Motor neuron (in vitro differentiated cells): ENCODE measurements at places on chromosomes 2 and 18.

- ATAC-seq: peak; percentile 9
Observed at GRCh38 chr2:30230497-30231211, 680 bp upstream of the LBH start.

GRCh38 chr18:34491719-34492118, 218.4 kb upstream of the DTNA start:
- ATAC-seq: no peak

DNA sequence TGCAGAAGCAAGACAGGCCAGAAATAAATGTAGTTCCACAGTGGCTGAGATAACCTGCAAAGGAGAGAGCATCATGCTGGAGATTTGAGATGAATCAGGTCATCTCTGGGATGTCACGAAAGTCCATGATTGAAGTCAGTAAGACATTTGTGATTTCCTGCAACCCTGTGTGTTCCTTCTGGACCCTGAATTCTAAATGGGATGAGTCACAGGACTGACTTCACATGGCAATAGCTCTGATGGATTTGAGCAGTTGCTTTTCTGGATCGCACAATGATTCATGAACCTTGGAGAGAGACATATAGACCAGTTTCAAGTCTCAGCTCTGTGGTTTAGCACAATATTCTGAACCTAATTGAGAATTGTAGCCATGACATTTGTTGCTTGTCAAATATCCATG, 102.9 kb downstream of the TSN start:
- ATAC-seq: peak; percentile 78

- no peak for ATAC-seq
Observed at GRCh38 chr18:67310826-67311225, 205.7 kb downstream of the DSEL start.

DNA sequence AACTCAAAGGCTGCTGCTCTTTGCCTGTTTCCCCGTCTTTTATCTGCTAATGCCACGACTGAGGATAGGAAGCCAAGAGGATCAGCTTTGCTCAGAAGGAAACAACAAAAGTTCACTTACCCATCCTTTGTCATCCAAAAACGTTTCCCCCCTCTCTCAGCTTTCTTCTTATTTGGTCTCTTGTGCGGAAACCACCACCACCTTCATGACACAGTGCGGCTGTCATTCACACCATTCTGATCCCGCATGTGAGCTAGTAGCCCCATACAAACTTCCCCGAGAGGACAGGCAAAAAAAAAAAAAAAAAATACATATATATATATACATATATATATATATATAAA, 656 bp downstream of the LRRTM4 start:
- ATAC-seq: no peak

- ATAC-seq: no peak
Observed at GRCh38 chr2:215418064-215418963, 17.6 kb downstream of the FN1 start.

DNA sequence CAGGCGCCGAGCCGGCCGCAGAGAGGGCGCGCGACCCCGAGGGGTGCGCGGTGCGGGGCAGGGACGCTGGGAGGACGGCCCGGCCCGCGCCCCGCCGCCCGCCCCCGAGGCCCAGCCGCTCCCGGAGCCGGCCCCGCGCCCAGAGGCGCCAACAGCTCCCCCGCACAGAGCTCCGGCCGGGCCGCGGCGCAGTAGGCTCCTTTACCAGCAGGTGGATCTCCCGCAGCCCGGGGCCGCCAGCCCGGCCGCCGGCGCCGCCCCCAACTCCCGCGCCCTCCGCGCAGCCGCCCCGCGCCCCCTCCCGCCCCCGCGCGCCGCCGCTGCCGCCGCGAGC, 258 bp downstream of the MGAT4A start:
- peak; percentile 81 for ATAC-seq

DNA sequence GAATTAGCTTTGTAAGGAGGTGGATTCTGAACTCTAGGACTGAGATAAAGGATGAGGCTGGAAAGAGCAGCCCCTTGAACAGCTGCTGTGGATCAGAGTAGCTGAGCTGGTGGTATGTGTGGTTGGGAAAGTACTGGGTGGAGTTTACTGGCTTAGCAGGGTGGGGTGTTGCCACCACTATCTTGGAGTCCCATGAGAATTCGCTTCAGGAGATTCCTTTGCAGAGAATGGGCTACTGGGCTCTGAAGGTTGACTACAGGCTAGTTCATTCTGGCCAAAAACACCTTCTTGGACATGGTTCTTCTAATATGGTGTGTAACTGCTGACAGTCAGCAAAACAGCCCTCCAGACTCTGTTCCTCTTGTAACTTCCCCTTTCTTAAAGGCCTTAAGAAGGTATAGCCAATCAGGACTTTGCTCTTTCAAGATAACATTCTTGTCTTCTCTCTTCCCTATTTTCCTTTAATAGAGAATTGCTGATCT, 52.7 kb downstream of the TET3 start:
- ATAC-seq: peak; percentile 98

DNA sequence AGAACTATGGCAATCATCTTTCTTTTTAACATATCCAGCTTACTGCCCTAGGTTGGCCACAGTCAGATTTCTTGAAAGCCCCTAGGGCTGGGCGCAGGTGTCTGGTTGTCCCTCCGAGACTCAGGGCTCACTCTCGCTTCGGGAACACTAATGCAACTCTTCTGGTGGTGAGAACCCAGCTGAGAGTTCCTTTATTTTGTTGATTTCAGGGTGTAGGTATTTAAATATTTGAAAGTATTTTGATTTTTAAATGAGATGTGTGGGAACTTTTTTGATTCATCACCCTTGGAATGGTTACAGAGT, 40.7 kb downstream of the INPP4A start:
- no peak for ATAC-seq

DNA sequence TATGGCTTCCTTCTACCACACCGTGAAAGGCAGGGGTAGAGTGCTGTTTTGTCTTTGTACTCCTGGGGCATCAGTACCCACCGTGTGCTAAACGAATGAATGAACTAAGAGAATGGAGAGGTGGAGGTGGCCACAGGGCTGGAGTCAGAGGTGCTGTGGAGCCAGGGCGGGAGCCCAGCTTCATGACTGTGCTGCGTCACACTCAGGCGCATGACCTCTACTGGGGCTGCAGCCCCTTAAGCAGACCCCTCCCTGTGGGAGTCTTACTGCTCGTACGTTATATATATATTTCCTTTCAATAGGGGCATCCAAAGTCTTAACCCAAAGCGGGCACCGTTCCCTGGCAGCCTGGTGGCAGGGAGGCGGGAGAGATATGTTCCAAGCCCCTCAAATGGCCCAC, 18.0 kb upstream of the LBH start:
- ATAC-seq: no peak

GRCh38 chr2:189937691-189938090, 124.8 kb downstream of the MSTN start:
- no peak for ATAC-seq

- no peak for ATAC-seq
Observed at GRCh38 chr2:11891028-11891427, 144.6 kb downstream of the LPIN1 start.

DNA sequence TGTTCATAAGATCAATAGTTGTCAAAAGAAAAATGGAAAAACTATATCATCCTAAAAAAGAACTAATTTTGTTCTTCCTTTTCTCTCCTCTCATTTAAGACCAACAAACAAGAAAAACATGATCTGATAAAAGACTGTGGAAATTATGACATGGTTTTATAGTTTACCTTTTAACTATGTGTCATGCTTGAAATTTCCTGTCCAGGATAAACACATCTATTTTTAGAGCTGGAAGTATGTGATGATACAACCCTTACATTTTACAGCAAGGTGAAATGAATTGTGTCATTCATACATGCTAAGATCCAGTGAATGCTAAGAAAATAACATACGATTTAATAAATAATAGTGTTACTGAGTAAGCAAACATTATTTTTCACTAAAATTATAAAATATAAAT, 89.9 kb downstream of the GULP1 start:
- ATAC-seq: no peak

GRCh38 chr2:238100049-238100820, at the start of gene ESPNL:
ESPNL (plus strand) TSS chr2:238100340; CDS start chr2:238100420, 80 bp downstream.
- no peak for ATAC-seq

DNA sequence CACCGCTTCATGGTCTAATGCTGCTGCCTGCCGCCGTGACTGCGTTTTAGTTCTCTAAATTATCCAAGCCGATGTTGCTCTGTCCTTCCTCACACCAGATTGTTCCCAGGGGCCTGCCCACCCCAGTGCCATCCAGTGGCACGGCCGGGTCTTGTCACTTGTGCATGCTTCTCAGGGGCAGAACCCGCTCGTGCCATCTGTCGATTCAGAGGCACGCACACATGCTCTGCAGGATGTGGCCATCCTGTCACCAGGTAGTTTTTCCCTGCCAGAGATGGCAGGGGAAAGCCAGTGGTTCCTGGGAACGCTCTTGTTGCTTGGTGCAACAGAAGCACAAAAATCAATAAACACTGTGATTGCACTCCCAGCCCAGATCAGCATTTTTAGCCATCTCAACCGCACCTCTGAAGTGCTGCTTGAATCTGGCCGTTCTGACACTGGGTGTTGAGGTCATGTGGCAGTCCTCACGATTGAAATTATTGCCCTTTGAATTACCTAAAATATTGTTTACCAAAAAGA, 119.6 kb upstream of the BOD1L2 start:
- no peak for ATAC-seq

GRCh38 chr2:215379039-215379438, 56.8 kb downstream of the FN1 start:
- ATAC-seq: no peak

DNA sequence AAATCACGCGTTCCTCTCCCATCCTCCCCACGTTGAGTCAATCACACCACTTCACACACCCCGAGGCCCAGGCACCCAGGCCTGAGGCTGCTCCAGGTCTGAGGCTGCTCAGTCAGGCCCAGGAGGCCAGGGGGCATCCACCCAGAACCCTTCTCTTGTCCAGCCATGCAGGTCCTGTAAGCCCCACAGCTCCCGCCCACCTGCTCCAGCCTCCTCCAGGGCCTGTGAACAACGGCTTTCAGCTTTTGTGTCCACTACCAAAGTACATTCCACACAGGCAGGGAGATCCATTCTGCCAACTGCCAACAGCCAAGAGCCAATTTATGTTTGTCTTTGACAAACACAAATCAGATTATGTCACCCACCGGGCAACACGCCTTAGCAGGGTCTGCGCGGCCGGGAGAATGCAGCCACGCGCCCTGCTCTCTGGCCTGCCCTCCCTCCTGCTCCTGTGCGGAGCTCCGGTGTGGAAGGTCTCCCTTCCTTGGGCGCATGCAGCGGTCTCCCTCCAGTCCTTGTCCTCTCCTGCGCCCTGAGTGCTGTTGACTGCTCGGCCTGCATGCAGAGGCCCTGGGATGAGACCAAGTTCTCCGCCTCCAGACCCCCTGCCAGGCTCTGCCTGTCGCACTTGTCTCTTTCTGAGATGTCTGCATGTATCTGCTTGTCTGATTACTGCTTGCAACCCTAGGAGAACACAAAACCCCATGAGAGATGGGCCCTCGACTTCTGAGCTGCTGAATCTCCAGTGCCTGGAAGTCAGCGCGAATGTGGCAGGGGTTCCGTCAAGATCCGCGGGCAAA, 146.6 kb downstream of the ZNF516 start:
- peak; percentile 84 for ATAC-seq

DNA sequence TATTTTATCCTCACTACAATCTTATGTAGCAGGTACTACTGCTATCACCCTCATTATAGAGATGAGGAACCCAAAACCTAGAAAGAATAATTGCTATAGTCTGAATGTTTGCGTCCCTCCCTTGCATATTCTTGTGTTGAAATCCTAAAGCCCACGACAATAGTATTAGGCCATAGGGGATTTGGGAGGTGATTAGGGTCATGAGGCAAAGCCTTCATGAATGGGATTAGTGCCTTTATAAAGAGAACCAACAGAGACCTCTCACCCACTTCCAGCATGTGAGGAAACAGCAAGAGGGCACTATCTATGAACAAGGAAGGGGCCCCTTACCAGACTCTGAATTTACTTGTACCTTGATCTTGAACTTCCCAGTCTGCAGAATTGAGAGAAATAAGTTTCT, 500.3 kb upstream of the FAM98A start:
- no peak for ATAC-seq

- no peak for ATAC-seq
Observed at GRCh38 chr2:2579814-2580213, 248.7 kb upstream of the MYT1L start.

DNA sequence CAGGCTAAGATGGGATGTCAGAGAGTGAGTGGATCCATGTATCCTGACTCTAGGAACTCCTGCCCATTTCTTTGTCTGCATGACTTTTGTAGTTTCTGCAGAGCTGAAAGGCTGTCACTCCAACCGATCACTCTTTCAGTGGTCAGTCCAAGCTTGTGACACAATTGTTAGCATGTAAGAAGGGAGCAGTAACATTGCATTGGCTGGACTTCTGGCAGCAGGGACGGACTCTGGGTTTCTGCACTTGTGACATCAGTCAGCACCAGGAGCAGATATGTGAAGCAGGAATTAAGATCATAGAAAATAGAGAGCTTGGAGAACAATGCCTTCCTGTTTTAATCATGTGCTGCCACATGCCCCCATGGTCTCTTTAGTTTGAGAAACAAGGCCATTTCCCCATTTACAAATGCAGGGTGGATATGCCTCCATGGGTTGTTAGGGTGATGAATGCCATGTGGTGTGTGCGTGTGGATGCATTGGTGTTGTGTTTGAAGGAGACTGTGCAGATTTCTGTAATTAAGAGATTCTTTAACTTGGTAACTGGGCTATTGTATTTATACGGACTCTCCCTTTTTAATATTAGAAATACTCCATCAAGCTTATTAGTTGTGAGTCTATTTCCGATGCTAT, 214.3 kb upstream of the EPHA4 start:
- ATAC-seq: peak; percentile 27

DNA sequence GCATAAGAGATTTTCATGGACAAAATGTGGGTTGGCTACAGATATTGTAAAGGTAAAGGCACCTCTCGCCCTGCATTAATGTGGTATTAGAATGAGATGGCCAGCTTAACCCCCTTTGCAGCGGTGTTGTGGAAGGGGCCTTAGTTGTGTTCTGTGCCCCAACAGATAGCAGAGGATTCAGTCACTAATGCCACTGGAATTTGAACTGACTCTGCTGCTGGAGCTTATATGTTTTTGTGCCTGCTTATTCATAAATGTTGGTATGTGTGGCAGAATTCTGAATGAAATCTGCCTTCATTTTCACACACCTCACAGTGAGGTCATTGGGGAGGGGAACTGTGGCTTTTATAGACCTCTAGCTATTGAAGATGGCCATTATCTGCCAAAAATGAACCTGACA, 90.7 kb upstream of the ITGA6 start:
- ATAC-seq: no peak

DNA sequence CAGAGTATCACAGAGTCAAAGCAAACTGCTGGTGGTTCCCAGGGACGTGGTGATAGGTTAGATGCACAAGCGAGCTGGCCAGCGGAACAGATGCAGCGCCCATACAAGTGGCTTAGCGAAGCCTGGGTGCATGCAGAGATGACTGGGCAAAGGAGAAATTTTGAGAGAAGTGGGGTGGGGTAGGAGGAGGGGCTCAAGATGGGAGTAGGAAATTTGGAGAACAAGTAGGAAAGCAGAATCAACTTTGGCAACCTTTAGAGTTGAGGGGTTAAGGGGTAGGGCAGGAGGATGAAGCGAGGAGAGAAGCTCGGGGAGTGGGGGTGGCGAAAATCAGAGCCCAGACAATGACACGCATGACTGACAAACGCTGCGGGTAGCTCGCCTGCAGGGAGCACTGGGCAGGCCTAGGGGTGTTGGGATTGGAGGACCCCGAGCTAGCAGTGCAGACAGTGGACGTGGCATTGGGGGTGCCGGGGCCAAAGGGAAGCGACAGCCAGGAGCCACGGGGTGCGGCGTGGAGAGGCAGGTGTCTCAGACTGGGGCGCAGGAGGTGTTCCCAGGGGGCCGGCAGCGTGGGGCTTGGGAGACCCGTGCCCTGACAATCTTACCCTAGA, 431 bp downstream of the FAM98A start:
- ATAC-seq: peak; percentile 53

GRCh38 chr18:59708988-59709387, 11.8 kb upstream of the CCBE1 start:
- ATAC-seq: no peak
